Suppressor macrophage treated with lipopolysaccharide for 4 hours (primary cell): ENCODE measurements at places on chromosomes 3 and 15.

DNA sequence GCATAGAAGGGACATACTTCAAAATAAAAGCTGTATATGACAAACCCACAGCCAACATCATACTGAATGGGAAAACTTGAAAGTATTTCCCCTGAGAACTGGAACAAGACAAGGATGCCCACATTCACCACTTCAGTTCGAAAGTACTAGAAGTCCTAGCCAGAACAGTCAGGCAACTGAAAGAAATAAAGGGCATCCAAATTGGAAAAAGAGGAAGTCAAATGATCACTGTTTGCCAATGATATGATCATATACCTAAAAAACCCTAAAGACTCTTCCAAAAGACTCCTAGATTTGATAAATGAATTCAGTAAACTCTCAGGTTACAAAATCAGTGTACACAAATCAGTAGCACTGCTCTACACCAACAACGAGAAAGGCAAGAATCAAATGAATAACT lies 40.7 kb downstream of the SLC49A4 start:
- DNase-seq: no peak

DNA sequence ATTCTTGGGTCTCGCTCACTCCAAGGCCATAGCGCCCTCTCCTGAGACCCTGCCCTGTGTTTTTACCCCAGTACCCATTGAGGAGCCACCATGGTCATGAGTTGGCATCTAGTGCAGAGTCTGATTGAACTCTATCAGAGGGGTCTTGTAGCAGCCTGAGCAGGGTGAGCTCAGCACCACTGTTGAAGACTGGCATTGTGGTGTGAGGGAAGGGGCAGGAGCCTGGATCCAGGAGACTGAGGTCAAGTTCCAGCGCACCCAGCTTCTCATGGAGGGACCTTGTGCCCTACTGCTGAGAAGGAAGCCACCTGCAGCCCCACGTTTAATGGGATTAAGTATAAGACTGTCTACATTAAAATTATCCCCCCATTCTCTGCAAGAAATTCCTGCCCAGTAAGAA lies 65.8 kb upstream of the LARS2 start:
- DNase-seq: no peak

GRCh38 chr3:39291903-39292329 lies 12.1 kb upstream of the CX3CR1 start:
- DNase-seq: peak; percentile 78

DNA sequence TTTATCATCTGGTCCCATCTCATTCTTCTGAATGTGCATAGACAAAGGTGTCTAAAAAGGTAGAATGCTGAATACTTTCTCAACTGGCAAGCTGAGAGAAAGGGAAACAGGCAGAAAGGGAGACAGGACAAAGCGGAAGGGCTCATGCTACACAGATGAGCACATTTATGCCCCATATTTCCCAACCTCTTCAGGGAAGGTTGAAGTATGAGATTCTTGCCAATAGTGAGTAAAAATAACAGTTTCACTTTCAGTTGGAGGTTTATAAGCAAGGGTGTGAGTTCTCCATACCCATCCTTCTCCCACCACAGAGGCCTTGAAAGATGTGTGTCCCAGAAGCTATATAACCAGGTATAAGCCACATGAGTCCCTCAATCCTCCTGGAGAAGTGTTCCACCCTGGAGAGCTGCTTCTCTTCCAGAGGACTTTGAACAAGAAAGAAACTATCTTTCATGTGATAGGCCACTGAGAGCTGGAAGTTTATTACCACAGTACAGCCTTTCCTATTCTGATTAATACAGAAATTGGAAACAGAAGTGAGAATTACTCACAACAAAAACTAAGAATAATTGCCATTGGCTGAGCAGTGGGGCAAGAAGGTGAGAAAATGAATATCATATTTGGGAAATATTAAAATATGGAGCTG lies 709.4 kb upstream of the NR2F2 start:
- peak; percentile 41 for DNase-seq

GRCh38 chr3:194081826-194082225 lies 54.1 kb upstream of the HES1 start:
- DNase-seq: no peak

GRCh38 chr15:93515256-93516051 lies 426.4 kb upstream of the RGMA start:
- DNase-seq: no peak

DNA sequence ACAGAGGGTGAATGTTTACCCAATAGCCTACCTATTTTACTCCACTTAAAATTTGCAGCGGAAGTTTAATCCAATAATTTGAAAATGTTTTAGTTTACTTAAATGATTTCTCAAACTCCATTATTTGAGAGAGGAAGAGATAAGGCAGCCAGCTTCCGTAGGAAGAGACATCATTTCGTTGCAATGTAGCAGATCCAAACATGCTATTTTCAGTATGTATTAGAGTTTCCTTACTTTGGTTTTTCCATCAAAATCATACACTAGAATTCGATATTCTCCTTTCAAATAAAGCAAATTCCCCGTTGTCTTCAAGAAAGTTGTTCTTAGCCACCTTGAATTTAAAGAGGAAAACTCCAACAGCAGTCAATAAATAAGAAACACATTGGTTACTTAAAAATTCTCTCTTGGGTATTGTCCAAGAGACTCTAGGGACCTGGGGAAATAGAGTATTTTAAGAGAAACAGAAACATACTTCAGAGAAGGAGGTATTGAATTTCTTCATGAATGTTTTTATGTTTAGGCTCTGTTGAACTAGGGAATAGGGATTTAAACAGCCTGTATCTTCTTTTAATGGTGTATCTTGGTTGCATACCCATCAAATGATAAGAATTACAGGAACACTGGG lies 324.5 kb upstream of the GBE1 start:
- DNase-seq: no peak

- no peak for DNase-seq
These were observed 780.8 kb upstream of the GOLIM4 start for GRCh38 chr3:168876346-168877035.

- DNase-seq: no peak
These were observed 15.2 kb downstream of the GXYLT2 start for GRCh38 chr3:72903004-72903403.

DNA sequence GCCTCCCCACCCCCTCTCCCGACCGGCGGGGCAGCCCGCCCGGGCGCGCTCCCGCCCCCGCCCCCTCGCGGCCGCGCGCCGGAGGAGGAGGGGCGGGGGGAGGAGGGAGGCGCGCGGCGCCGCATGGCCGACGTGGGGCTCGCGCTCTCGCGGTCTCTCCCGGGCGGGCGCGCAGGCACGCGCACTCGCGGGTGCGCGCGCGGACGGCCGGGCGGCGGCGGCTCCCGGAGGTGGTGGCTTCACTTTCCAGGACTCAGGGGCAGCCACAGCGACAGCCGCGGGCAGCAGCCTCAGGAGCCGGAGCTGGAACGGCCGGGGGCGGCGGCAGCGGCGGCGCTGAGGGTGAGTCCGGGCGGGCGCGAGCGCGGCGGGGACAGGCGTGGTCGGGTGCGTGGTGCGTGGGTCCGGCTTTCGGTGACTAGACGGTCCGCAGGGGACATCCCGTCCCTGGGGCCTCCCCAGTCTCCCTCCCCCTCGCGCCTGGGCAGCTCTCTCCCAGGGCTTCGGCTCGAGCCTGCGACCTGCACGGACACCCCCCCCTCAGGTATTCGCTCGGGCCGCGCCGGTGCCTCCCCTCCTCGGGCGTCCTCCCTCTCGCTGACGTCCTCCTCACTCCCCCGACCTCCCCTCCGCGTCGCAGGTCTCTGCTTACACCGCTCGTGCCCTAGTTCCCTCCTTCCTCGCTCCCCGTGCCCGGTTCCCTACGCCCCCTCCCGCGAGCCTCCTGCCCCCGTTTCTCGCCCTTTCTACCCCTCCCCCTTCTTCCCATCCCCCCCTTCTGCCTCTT lies at the start of gene UBE2E2:
UBE2E2 (plus strand) TSS at position 407 of the 787 bp plus-strand sequence.
- DNase-seq: peak; percentile 81

DNA sequence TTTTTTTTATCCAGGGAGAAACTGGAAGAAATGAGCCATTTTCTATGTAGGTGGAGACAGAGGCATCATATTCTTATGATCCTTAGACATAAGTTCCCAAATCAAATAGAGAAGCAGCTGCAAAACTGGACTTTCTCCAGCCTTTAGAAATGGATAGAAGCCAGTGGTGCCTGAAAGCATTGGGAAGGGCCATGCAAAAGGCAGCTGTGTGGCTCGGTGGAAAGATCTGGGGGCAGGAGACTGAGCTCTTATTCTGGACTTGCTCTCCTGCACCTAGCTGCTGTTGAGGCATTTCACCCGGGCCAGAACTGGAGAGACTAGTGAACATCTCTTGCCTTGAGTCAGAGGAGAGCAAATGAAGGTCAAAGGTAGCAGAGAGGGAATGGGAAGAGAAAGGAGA lies 73.1 kb downstream of the TFG start:
- DNase-seq: no peak

DNA sequence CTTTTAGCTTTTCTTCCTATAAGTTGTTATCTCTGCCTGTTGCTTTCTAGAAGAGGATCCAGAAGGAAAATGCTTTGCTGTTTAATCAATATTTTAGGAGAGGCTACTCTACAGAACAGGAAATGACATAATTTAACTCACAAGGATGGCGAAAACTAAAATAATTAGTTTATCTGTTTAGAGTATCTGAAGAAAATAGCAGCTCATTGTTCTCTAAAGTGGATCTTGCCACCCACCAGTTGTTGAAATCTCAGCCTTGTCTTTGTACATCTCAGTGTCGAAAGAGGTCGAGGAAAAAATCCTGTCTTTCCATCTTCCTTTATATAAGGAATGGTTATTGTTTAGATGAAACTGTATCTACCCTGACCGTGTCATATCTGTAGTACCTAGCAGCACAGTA lies 126.6 kb downstream of the ZNF609 start:
- no peak for DNase-seq

- peak; percentile 17 for DNase-seq
These were observed 3.5 kb upstream of the AHSG start for GRCh38 chr3:186609247-186609868.

- DNase-seq: no peak
These were observed 65.5 kb upstream of the ROPN1 start for GRCh38 chr3:124057420-124057819.

DNA sequence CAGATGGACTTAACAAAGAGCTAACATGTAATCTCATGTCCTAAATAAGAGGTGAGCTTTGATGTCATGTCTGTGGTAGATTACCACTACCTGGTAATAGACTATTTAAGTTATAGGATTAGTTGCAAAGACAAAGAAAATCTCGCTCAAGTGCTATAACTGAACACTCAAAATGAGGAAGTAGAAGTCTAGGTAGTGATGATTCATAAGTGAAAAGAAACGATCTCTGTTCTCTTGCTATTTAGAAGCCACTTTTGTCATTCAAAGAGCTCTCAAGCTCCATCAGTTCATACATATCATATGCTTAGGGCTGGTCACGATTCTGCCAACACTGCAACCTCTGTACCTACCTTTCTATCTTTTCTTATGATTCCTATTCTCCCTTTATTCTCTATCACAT lies 110.9 kb downstream of the EDEM1 start:
- DNase-seq: peak; percentile 47

DNA sequence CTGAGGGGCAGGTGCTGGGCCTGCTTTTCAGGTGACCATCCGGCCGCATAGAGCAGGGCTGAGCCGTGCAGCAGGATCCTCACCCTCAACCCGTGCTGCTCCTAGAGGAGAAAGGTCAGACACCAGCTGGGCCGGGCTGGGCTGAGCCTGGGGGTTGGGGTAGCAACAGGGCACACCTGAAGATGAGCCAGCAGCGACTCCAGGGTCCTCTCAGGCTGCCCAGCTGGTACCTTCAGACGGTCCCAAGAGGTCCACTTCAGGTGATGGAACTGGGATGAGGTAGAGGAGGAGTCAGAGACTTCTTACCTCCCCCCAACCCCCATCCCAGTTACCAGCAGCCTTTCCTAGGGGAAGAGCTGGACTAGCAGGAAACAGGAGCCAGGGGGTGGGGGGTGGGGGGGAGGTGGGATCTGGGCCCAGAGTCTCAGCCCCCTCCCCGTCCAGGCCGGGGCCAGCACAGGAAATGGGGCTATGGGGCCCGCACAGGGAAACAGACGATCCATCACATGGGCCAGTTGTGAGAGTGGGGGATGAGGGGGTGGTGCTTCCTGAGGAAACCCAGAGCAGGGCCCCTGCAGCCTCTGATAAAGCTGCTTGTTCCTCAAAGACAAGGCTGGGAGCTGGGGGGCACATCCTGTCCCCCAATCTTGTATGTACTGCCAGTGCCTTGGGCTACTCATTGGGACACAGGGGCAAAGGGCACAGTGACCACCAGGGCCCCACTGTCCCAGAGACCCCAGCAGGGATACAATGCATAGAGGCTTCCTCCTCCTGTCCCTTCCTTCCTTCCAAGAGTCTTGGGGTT lies 3.0 kb downstream of the INKA1 start:
- DNase-seq: no peak

GRCh38 chr3:127177226-127177625 lies 15.7 kb upstream of the PRR23E start:
- no peak for DNase-seq

DNA sequence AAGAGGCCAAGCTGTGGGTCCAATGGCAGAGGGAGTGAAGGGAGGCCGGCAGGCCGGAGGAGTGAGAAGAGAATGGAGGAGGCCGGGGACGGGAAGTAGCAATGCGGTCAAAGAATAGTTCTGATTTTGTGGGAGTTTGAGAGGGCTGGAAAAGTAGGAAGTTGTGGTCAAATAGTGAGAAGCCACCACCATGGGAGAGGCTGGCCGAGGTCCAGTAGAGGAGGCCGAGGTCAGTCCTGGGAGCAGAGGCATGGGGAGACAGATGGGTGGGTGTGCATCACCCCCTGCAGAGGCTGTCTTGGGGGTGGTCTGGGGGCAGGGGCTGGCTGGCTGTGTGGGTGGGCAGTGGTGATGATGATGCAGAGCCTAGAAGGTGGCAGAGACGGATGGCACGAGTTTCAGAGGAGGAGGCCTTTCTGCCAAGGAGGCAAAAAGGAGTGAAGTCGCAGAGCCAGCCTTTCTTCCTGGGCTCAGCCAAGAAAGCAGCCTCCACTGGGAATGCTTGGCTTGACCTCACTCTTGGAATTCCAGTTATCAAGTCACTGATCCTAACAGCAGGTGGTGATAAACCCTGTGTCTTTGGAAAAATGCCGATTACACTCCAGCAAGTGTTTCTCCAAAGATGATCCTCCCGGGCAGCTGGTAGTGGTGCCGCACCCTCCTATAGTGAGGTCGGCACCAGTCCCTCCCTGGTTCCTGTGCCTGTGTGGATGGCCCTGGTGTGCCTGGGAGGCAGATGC lies 57.3 kb downstream of the ARNT2 start:
- peak; percentile 74 for DNase-seq

- no peak for DNase-seq
These were observed 8.1 kb downstream of the SEC13 start for GRCh38 chr3:10312861-10313260.

DNA sequence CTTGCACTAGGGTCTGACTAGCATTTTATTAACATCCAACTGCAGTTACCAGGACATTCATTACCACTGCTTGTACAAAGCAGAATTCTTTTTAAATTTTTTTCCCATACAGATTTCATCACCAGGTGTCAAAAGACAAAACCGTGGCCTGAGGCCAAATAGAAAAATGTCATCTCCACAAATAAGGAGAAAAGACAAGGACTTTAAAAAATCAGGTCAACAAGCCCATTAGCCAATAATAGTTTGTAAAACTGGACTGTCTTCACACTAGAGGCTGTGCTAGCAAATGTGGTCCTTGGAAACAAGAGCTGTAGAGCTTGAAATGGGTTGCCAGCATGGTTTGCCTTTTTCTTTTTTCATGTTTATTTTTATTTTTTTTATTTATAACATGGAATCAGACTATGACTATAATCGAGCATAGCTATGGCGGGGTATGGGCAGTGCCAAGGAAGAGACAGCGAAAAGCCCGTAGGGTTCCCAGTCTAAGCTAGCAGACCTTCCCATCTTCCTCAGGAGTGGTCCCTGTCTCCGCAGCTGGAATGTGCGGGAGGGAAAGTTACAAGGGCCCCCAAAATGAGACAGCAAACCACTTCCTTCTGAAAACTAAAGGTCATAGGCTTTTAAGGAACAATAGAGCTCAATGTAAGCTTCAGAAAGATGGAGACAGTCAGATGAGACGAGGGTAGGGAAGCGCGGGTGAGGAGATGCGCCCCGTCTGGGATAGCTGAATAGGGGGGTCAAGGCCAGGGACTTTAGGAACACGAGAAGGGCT lies 1.5 kb downstream of the PTPN9 start:
- peak; percentile 52 for DNase-seq
